ENCODE measurements at places on chromosomes 4 and X. TPM values are rescaled to one million over a fixed set of nuclear protein-coding genes. Genes with fewer than 3 reads are reported as not detected.

MAGEA10 gene
- not detected for total RNA-seq

NUP62CL gene
- 2.0 TPM for total RNA-seq

ADH1B gene
- not detected for total RNA-seq

ALPK1 gene
- total RNA-seq: 5.5 TPM

MXRA5 gene
- total RNA-seq: 0.85 TPM

All from airway epithelial cell (primary cell).